ENCODE measurements at places on chromosomes 2 and 18.

- no peak for DNase-seq
These were observed 255.5 kb downstream of the ETAA1 start for GRCh38 chr2:67652679-67653078.

- DNase-seq: no peak
These were observed 42.8 kb downstream of the RAMP1 start for GRCh38 chr2:237901932-237902850.

- no peak for DNase-seq
These were observed 430.9 kb upstream of the KCNH7 start for GRCh38 chr2:163269374-163270021.

- DNase-seq: no peak
These were observed 141.0 kb downstream of the THADA start for GRCh38 chr2:43454791-43455190.

DNA sequence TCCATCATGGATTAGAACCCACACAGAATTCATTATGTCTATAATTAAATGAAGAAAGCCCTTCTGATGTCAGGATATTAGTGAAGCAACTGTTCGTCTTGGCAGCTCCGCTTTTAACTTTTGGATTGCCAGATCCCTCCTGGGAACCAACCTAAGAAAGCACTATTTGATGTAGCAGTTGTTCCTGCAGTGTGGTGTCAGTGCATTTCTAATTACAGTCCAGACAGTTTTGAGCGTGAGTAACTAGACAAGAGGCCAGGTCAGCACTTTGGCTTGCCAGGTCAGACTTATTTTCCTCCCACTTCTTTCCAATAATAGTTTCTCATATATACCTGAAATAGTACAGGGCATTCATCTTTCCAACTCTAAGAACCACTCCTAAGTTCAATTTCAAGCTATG, 13.8 kb downstream of the NRXN1 start:
- no peak for DNase-seq

GRCh38 chr2:219073413-219074129, 12.8 kb upstream of the IHH start:
- peak; percentile 52 for DNase-seq

DNA sequence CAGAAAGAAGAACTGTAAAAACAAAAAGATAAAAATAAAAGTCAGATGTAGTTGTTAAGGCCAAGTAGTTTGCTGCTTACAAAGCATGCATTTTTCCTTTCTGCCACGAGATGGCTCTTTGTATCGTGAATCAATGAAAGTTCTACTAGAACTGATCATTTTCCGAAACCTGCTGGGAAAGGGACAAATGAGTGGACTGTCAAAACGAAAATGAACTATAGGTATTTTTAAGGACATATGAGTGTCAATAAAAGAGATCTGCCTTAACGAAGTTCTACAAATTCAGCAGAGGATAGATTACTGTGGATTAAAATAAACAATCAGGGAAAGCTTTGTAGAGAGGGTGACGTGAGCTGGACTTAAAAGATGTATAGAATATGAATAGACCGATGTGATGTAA, 15.0 kb upstream of the ELOA2 start:
- peak; percentile 45 for DNase-seq

GRCh38 chr2:8821276-8822217, 15.9 kb downstream of the KIDINS220 start:
- DNase-seq: peak; percentile 21

DNA sequence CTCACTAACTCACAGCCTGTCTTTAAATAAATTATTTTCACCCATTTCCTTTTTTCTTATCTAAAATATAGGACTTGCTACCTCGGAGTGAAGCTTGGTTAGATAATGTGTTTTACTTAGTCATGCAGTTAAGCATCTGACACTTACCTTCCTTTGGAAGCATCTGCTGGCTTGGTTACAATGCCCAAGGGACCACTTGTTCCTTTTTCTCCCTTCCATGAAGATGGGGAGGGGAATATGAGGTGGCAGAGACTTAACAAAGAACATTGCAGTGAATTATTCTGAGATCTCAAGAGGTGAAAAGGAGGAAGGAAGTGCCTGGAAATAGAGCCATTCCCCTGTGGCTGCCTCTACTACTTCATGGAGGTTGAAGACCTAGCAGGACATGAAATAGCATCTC, 145.4 kb upstream of the FOSL2 start:
- DNase-seq: peak; percentile 17

- DNase-seq: no peak
These were observed 685.6 kb upstream of the NXPH2 start for GRCh38 chr2:139465789-139466188.

- peak; percentile 27 for DNase-seq
These were observed 112.2 kb downstream of the OSBPL6 start for GRCh38 chr2:178306352-178307073.

DNA sequence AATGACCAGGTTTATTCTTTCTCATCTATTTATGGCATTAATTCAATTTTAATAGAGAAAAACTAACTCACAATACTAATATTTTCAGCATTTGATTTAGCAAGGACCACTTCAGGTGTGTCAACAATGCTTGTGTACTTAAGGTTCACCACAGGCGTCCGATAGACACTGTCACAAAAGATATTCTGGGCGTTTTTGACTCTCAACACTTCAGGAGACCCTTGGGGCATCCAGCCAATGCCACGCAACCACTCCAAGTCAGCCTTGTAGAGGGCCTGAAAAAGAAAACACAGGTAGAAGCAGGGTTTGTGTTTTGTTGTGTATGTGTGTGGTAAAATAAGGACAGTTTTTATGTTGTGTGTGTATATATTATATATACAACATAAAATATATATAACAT, 158.2 kb downstream of the NEB start:
- no peak for DNase-seq

DNA sequence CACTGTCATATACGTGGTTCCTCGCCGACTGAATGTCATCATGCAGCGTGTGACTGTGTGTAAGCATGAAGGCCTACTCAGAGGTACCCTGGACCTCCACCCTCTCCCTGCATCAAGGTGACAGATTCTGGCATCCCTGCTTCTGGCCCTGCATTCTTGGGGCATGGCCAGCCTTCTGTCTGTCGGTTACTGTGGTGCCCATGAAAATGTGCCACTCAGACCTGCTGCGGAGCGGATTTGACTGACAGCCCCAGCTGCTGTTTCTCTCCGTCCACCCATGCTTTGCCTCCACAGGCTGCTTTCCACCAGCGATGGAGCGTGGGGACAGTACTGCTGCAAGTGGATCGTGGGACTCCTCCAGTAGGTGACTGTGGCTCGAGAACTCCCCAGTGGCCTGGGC, 9.6 kb downstream of the TMEM177 start:
- no peak for DNase-seq

- DNase-seq: no peak
These were observed 96.9 kb downstream of the SETBP1 start for GRCh38 chr18:44777457-44778192.

GRCh38 chr18:72273025-72273424, 271.1 kb downstream of the CBLN2 start:
- no peak for DNase-seq

DNA sequence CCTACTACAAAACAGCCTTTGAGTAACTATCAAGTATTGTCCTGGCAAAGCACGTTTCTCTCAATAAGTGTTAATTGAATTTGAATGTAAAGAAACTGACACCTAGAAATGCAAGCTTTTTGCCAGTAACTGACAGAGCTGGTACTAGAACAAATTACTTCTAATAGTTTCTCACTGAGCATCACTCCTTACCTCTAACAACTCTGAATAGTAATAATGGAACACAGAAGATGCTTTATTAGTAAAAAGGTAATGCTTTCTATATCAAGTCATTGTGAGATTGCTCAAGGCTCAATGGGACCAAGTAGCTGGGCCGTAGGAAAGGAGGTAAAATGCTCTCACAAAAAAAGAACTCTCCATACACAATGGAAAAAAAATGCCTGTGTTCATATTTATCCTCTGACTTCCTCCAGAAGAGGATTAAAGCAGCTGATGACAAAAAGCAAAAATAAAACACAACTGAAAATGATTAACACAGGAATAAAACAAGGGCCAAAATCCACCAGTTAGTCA, 11.8 kb downstream of the RASGRP3 start:
- DNase-seq: no peak

GRCh38 chr2:35463805-35464596, 891.6 kb upstream of the CRIM1 start:
- DNase-seq: peak; percentile 37

GRCh38 chr2:11559786-11560155, 25.9 kb downstream of the GREB1 start:
- DNase-seq: no peak

- DNase-seq: no peak
These were observed 39.6 kb downstream of the GREB1L start for GRCh38 chr18:21281603-21282002.

DNA sequence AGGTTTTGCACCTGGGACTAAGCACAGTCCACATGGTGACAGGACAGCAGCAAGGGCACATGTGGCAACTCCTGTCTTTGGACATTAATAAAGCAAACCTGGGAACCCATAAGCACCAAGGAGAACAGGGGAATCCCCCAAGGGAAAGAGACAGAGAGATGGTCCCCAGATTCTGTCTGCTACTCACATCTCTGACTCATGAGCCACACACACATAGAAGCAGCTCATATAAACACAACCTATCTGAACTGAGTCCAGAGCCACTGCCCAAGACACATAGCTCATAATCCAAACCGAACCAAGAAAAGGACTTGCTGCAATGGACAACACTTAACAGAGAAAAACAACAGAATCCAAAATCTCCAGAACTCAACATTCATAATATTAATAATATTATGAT, 82.5 kb downstream of the OSBPL1A start:
- no peak for DNase-seq

- peak; percentile 87 for DNase-seq
These were observed 447.3 kb downstream of the TMX3 start for GRCh38 chr18:68267583-68267982.

GRCh38 chr2:215717501-215718381, 281.9 kb upstream of the FN1 start:
- DNase-seq: peak; percentile 73

DNA sequence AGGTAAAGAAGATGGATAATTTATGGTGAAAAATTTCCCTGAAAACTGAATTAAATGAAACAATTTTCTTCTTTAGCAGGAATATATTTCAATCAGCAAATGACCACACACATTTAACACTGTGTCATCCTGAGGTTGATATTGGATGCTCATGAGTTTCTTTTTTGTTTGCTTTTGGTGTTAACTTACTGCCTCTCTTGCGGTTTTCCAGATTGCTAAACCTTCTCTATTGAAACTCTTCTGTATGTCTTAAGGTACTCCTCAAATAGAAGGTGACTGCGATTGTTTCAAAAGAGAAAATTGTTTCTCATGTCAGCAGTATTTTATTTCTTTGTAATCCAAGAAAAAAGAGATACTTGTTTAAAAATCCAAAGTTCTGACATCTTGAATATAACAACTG, 99.1 kb downstream of the LRRTM1 start:
- DNase-seq: no peak

DNA sequence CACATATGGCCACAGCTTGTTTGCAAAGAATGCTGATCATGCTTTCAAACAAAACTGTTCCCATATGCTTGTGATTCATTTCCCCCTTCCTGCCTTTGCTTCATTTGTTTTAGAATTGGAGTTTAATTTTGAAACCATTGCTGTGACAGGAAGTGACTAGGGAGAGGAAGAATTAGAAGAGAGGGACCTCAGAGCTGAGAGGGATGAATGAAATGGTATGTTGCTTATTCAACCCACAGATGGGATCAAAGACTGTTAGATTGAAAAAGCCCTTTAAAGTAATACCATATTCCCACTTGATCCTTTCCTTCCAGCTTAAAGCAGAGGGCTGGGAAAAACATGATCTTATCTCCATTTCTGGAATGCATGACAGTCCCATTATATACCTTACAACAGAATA, 106.2 kb upstream of the RNF152 start:
- DNase-seq: peak; percentile 95

- no peak for DNase-seq
These were observed 13.1 kb upstream of the SCN1A start for GRCh38 chr2:166140932-166141331.

DNA sequence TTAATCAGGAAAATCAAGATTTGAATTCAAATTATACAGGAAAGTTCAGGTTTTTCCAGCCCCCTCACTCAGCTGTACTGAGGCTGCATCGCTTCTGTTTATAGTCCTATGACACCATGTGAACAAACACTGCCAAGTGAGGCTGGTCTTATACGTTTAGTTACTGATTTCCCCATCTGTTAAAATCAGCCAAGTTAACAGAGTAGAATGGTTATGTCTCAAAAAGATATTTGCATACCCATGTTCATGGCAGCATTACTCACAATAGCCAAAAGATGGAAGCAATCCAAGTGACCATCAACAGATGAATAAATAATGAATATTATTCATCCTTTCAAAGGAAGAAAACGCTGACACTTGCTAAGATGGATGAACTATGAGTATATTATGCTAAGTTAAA, 43.8 kb downstream of the REEP1 start:
- no peak for DNase-seq

- DNase-seq: no peak
These were observed 916 bp downstream of the TNFRSF11A start for GRCh38 chr18:62325806-62326645.

DNA sequence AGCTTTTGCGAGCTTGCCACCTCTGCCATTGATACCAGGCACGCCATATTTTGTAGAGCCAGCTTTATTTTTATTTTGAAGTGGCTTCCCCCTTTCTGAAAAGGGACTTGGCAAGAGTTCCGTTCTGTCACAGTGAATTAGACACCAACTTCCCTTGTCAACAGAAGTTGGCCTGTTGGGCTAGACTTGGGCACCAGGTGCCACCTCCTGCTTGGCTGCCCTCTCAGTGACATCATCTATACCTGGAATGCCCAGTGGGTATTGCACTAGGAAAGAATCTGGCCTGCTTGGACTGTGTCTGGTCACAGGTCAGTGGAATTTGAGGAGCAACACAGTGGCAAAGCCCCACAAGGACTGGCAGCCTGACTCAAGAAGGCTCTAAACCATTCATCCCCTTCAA, 101.0 kb downstream of the BCL2L11 start:
- DNase-seq: no peak

DNA sequence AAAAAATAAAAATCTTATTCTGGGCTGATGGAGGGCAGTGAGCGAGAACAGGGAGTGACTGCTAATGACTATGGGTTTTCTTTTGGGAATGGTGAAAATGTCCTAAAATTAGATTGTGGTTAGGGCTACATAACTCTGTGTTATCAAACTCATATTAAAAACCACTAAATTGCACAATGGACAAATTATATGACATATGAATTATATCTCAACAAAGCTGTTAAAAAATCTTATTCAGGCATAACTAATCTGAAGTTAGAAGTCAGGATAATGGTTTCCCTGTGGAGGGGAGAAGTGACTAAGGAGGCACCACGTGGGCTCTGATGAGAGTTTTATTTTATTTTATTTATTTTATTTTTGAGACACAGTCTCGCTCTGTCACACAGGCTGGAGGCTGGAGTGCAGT, 32.1 kb upstream of the DPP4 start:
- peak; percentile 52 for DNase-seq
